Left lung (tissue), 14 donors: ENCODE measurements at places on chromosomes 5 and 9. TPM values are rescaled to one million over a fixed set of nuclear protein-coding genes. Genes with fewer than 3 reads are reported as not detected.

DNA sequence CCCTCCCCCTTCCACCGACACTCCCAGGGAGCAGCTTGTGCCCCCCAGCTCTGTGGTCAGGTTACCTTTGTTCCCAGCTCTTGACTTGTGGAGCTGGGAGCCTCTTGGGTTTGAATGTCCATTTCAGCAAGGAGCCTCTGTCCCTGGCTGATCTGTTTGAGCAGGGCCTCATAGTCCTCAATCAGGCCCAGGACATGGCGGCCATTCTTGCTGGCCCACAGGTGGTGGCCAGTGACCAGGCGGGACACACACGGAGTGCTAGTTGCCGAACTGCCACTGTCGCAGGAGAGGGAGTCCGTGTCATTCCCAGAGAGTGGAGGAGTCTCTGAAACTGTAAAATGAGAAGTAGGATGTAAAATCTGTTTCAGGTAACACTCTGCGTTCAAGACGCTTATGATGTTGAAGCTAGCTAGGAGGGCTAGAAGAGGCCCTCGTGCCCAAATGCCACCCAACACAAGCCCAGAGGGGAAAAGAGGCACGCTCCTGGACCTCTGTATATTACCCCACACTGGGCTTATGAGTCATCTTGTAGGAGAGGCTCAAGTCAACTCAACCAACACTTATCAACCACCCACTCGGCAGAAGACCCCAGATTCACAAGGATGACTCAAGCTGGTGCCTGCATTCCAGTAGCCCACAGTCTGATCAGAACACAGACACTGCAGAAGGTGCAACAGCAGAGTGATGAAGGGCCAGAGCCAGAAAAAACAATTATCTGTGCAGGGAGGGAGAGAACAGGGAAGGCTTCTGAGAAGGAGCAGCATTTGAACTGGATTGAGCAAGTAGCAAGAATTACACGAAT is 177.0 kb downstream of the CDK5RAP2 start:
- no peak for DNase-seq

Gene FRMPD1
- 0.20 TPM for polyA plus RNA-seq

- DNase-seq = no peak
Observed at GRCh38 chr9:98850851-98851729, 43.6 kb downstream of the GALNT12 start.

Gene RMI1
- 13.7 TPM for polyA plus RNA-seq

Gene CD72
- polyA plus RNA-seq = 4.3 TPM

- DNase-seq = no peak
Observed at GRCh38 chr9:120933310-120934055, 6.9 kb upstream of the TRAF1 start.

GRCh38 chr5:60703944-60704343 is 4.0 kb upstream of the DEPDC1B start:
- no peak for DNase-seq

GRCh38 chr5:173888473-173889131 is 453 bp downstream of the CPEB4 start:
- no peak for DNase-seq

Gene FOXE1
- polyA plus RNA-seq = not detected

GRCh38 chr9:96617439-96618185 is 2.0 kb downstream of the CDC14B start:
- DNase-seq = no peak

Gene SLC22A4
- polyA plus RNA-seq = 3.0 TPM

DNA sequence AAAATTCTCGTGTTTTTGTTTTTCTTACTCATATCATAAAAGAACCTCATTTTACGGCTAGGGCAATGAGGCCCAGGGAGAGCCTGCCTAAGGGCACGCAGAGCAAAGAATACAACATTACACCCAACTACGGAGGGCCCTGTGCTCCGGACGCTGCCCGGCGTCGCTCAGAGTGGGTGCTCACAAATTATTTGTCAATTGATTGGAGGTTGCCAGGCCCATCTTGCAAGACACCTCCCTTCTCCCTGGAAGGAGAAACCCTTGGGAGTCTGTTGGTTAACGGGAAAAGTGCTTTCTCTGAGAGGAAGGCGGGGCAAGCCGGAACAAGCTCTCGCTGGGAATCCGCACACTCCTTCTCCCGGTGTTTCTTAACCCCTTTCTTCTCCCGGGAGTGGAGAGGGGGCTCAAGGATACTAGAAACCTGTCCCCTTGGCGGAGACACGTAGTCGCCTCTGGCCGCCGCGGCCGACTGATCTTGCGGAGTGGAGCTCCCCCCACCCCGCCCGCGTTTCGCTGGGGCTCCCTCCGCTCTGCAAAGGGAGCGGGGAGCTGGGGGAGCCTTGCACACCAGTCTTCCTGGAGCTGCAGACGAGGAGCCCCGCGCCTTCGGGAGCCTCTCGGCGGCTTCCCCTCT is 599.3 kb upstream of the SGCD start:
- no peak for DNase-seq

Gene TOR1A
- 35.0 TPM for polyA plus RNA-seq

GRCh38 chr5:72920690-72921502 is 34.9 kb upstream of the FCHO2 start:
- no peak for DNase-seq

Gene PTGER4
- polyA plus RNA-seq = 4.2 TPM

DNA sequence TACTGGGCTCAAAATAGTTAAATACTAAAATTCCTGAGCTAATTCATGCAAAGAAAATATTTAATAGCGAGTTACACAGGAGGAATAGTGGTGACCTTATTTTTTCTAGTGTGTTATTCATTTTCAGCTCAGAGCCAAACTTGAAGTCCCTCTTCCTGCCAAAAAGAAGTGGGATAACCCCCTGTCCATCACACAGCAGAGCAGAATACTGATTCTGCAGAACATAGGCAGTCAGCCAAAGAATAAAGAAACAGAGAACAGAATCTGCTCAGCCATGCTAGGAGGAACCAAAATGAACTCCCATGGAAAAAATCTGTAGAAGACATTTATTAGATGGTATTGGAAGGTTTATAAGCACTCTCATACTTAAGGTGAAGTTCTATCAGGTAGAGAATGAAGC is 49.4 kb upstream of the GRIN3A start:
- no peak for DNase-seq

Gene OR1N1
- not detected for polyA plus RNA-seq

DNA sequence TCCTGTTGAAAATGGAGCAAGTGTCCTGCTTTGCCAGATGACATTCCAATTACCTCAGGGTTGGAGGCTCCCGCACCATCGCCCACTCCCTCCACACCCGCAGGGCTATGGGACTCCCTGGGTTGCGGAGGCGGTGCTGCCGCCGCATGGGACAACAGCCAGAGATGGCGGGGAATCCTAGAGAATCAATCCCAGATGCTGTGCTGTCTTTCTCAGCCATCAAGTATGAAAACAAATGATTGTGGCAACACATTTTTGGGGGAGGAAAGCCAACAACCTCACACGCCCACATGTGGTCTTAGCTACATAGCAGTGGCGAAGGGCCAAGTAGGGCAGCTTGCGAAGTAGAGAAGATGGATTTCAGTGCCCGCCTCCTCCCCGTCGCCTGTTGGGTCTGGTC is 46.7 kb downstream of the IL31RA start:
- peak; percentile 40 for DNase-seq

GRCh38 chr5:132666310-132667123 is 7.3 kb upstream of the IL4 start:
- no peak for DNase-seq
